ENCODE measurements at places on chromosomes 13 and 19.

DNA sequence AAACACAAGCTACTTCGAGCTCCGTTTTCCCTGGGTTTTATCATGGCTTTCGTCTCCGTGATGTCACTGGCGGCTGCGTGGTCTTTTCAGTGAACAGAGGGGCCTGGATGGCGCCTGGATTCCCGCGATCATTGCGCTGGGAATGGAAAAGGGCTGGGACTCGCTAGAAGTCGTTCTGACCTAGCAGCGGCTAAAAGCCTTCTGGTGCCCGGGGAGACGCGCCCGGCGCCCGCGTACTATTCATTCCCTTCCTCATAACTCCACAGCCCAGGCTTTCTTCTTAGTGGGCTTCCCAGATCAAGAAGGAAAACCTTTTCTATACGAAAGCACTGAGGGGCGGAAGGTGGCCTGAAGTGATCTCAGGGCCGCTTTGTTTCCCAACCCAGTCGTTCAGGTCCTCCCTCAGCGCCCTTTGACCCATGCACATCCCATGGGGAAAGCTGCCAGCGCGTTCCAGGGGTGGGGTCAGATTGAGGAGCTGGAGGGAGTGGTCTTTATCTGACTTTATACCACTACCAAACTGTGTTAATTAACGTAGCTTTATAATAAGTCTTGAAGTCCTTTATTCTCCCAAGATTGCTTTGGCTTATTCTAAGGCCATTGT is 96.6 kb downstream of the ELF1 start:
- DNase-seq = no peak

DNA sequence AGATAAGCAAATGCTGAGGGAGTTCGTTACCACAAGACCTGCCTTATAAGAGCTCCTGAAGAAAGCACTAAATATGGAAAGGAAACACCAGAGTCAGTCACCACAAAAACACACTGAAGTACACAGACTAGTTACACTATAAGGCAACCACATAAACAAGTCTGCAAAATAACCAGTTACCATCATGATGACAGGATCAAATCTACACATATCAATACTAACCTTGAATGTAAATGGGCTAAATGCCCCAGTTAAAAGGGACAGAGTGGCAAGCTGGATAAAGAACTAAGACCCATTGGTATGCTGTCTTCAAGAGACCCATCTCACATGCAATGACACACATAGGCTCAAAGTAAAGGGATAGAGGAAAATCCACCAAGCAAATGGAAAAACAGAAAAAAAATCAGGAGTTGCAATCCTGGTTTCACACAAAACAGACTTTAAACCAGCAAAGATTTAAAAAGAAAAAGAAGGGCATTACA is 26.6 kb downstream of the CCDC122 start:
- DNase-seq = no peak

GRCh38 chr19:10823690-10824089 is 12.3 kb downstream of the TMED1 start:
- DNase-seq = no peak

GRCh38 chr13:26949701-26950502 is 189.3 kb upstream of the GPR12 start:
- no peak for DNase-seq

DNA sequence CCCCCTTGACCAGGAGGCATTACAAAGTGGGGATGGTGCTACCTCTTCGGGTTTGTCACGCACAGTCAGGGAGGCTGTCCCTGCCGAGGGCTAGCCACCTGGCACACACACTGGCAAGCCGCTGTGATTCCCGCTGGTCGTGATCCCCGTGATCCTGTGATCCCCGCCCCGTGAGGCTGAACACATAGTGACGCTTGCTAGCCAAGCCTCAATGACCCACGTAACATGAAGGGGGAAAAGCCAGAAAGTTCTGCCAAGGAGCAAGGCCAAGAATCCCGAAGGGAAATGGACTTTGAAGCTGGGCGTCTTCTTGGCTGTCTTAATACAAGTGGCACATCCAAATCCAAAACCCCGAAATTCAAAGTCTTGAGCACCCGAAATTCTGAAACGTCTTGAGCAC is 13.7 kb downstream of the LDLR start:
- DNase-seq = no peak

DNA sequence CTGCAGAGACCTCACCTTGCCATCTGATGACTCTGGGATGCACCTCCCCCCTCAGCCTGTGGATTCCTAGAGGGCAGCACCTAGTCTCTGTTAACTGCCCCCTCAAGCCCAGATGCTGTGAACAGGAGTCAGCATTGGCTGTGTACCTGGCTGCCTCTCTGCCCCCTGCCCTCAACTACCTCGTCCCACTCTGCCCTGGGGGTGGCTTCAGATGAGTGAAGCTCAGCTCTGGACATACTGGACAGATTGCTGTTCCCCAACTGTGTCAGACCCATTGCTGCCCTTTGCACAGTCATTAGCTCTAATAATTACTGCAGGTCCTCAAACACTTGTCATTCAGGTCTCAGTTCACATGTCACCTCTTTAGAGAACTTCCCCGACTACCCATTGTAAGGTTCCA is 182.1 kb upstream of the TSHZ3 start:
- no peak for DNase-seq

- DNase-seq = no peak
Measured at GRCh38 chr19:48613852-48614435, 932 bp downstream of the FAM83E start.

DNA sequence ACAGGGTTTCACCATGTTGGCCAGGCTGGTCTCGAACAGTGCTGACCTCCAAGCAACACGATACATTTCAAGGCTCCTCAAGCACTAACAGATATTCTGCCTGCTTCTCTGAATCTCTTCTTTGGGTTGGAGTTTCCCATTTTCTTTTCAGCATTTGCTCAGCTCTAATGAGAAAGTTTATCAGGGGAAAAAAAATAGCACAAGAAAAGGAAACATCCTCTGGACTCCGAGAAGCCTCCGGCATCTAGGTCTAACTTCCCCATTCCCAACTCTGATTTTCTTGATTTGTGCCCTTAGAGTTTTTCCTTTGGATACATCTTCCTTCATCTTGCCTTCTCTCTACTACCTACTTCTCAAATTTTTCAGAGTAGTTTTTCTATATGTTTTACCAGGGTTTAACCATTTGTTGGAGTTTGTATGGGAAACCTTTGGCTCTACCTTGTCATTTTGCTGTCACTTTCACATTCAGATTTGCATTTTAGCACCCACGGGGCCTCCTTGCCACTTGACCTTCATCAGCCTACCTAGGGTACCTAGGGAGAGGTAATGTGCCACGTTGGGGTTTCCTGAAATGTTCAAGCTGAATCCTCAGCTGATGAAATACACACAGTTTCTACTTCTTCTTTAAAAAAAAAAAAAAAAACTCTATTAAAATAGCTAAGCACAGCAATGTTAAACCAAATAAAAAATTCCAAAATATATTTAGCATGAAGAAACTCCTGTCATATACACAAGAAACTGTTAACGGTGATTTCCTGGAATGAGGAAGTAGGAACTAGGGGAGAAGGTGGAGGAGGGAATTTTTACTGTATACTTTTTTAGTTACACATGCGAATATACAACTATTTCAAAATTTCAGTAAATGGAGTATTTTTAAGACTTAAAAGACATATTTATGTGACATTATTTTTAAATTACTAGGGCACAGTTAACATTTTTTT is 5.1 kb upstream of the USP12 start:
- peak; percentile 95 for DNase-seq

DNA sequence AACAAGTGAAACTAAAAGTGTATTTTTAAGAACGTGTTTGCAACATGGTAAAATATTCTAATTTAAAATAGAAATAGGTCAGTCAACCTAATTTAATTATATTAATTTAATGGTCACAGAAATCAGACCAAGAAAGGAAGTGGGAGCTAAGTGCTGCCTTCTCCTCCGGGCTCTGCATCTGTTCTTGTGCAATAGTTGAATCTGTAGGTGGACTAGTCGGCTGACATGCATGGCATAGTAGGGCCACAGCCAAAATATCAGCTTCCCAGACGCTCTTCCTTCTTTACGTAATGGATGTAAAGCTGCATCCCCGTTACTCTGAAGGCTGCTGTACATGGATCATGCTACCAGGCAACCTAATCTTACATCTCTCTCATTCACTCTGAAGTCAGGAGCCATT is 47.3 kb downstream of the COL4A1 start:
- DNase-seq = no peak

- DNase-seq = no peak
Measured at GRCh38 chr19:11265785-11266236, 3.5 kb upstream of the DOCK6 start.

DNA sequence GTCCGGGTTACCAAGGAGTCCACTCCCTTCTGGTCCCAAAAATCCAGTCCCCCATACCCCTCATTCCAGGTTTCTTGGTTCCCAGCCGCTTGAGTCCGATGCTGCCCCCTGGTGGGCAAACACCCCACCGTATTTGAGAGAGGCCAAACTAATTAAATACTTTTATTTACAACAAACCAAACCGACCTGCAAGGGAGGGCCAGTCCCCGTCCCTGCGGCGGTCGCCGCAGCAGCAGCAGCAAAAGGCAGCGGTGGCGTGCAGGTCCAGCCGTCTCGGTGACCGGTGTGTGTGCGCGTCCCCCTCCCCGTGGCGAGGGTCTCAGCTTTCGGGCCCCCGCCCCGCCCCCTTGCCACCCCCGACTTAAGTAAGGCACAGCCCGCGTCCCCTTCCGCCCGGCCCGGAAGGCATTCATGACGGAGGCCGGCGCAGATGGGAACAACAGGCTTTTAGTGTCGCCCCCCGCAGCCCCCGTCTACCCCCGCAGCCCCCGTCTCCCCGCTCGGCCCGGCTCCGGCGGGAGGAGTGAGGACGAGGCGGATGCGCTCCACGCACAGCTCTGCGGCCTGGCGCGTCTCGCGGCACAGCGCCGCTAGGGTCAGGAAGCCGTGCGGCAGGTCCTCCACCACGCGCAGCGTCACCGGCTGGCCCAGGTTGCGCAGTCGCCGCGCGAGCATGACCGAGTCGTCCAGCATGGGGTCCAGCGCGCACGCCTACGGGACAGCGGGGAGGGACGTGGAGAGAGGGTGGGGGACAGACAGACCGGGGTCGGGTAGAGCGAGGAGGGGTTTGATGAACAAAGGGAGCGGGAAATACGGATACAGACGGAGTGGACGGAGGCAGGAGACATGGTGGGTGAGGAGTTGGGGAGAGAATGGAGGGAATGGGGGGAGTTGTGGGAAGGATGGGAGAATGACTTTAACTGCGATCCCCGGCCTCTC is 11.5 kb upstream of the CNFN start:
- DNase-seq = peak; percentile 86

- no peak for DNase-seq
Measured at GRCh38 chr19:49856574-49857021, 5.6 kb downstream of the PTOV1 start.

- no peak for DNase-seq
Measured at GRCh38 chr19:1261798-1262622, 7.1 kb upstream of the CIRBP start.

- DNase-seq = no peak
Measured at GRCh38 chr19:18172331-18173053, 1.1 kb upstream of the IFI30 start.

- DNase-seq = no peak
Measured at GRCh38 chr19:14022469-14022868, 5.5 kb upstream of the RLN3 start.
